ENCODE measurements at places on chromosomes 6 and 20. TPM values are rescaled to one million over a fixed set of nuclear protein-coding genes. Genes with fewer than 3 reads are reported as not detected.

STXBP5 gene
- polyA plus RNA-seq, result 15.2 TPM

FRMD1 gene
- 0.02 TPM for polyA plus RNA-seq

PNPLA1 gene
- polyA plus RNA-seq, result 0.04 TPM

CRNKL1 gene
- 21.2 TPM for polyA plus RNA-seq

ADGRB3 gene
- 0.08 TPM for polyA plus RNA-seq

GSTA2 gene
- polyA plus RNA-seq, result not detected

GPX5 gene
- polyA plus RNA-seq, result not detected

SPACA1 gene
- polyA plus RNA-seq, result not detected

EDN3 gene
- 10.9 TPM for polyA plus RNA-seq

PRR18 gene
- polyA plus RNA-seq, result not detected

PRSS16 gene
- polyA plus RNA-seq, result 8.9 TPM

MTFR2 gene
- polyA plus RNA-seq, result 3.2 TPM

BMP5 gene
- 0.15 TPM for polyA plus RNA-seq

BNIP5 gene
- polyA plus RNA-seq, result not detected

LIME1 gene
- polyA plus RNA-seq, result 24.5 TPM

PAX1 gene
- polyA plus RNA-seq, result 0.12 TPM

BHLHE23 gene
- polyA plus RNA-seq, result not detected

NHLRC1 gene
- 1.4 TPM for polyA plus RNA-seq

EEF1A2 gene
- polyA plus RNA-seq, result 7.3 TPM

PPP1R16B gene
- polyA plus RNA-seq, result 1.0 TPM

FAM209B gene
- 0.47 TPM for polyA plus RNA-seq

ATP9A gene
- 7.5 TPM for polyA plus RNA-seq

TRAPPC3L gene
- polyA plus RNA-seq, result 0.01 TPM

FAM83C gene
- 32.3 TPM for polyA plus RNA-seq
